GM19239 (cell line): ENCODE measurements at places on chromosomes 3 and 15.

GRCh38 chr15:90178468-90179435 lies 22.4 kb upstream of the SEMA4B start:
- DNase-seq: no peak

DNA sequence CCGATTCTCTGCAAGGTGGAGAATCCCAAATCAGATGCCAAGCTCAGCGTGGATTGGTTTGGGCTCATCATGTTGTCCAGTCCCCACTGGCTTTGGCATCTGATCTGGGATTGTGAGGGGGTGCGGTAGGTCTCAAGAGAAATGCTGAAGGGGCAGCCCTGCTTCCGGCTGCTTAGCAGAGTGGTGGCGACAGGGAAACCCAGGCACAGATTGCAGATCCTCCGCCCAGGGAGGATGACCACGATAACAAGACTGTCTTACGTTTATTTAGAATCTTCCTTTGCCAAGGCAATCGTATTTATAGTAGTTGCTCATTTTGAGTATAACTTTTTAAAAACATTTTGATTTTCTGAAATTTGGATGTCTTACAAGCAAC lies 61.1 kb downstream of the SLC12A8 start:
- no peak for DNase-seq

GRCh38 chr3:8662594-8662993 lies 18.0 kb upstream of the SSUH2 start:
- DNase-seq: no peak

- no peak for DNase-seq
These were observed 155.7 kb downstream of the EEFSEC start for GRCh38 chr3:128309026-128309425.

- no peak for DNase-seq
These were observed 28.9 kb upstream of the OCA2 start for GRCh38 chr15:28128031-28128430.

GRCh38 chr3:197478746-197479668 lies 76.8 kb downstream of the BDH1 start:
- DNase-seq: no peak

DNA sequence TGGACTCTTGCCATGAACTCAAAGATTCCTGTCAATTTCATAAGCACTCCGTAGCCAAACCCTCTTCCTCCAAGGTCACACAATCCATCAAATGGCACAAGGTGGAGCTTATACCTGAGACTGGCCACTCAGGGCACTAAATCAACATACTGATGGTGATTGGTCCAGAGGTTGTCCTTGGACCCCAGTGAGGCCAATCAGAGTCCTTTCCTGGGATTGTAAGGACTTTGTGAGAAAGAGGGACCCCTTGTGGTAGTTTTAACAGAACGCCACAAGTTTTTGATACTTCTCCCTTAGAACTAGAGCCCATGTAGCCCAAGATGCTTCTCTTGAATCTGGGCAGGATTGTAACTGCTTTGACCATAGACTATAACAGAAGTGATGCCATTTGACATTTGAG lies 44.4 kb upstream of the LARS2 start:
- peak; percentile 24 for DNase-seq

GRCh38 chr15:40697916-40698315 lies 2.9 kb downstream of the RAD51 start:
- DNase-seq: no peak

GRCh38 chr3:159850481-159850880 lies 138.2 kb upstream of the IL12A start:
- no peak for DNase-seq

DNA sequence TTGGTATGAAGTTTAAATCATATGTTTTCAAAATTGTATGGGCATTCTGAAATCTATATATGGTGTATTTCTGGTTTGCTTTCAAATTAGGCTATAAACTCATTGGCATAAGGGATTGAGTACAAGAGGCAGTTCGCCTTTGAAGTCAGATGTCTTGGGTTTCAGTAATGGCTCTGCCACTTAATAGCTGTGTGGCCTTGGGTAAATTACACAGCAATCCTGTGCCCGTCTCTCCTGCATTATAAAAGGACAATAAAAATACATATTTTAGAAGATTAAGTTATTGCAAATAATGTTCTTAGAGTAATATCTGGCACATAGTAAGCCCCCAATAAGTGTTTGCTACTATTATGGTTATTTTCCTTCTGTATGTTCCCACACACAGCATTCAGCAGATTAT lies 20.4 kb upstream of the STRIT1 start:
- no peak for DNase-seq

DNA sequence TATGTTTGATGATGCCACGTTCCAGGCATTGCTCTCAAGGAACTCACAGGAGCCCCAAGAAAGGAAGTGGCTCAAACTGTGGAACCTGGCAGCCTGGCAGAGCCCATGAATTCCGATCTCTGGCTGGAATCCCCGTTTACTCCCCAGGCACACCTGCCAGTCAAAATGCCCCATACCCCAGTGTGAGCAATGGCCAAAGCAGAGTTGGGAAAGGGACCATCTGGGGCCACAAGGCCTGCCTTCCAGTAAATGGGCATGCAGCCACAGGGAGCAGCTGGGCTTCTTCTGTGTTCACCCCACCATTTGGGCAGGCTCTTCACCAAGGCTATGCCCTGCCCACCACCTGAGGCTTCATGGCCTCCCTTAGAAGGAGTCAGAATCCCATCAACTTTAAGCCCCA lies 257.0 kb upstream of the GOLGA6L4 start:
- no peak for DNase-seq
